IMR-90 (cell line): ENCODE measurements at places on chromosomes 7 and 10. TPM values are rescaled to one million over a fixed set of nuclear protein-coding genes. Genes with fewer than 3 reads are reported as not detected.

Gene GATAD1
- 9.3 and 10.3 TPM in 2 replicates for total RNA-seq

- H3K27me3 ChIP-seq, result no peaks in the 10 kb centered on the region
- no peaks in the 10 kb centered on the region for H3K36me3 ChIP-seq
- no peak overlapping the region for H3K4me3 ChIP-seq
- DNase-seq, result no peak
These were observed 168.4 kb downstream of the SORCS3 start for GRCh38 chr10:104809288-104810090.

- H3K27me3 ChIP-seq, result peaks cover 22% of the 10 kb centered on the region
- H3K36me3 ChIP-seq, result no peaks in the 10 kb centered on the region
- no peak overlapping the region for H3K4me3 ChIP-seq
- no peak overlapping the region for H3K27ac ChIP-seq
These were observed 187.5 kb downstream of the KIAA1217 start for GRCh38 chr10:24396396-24396795.

DNA sequence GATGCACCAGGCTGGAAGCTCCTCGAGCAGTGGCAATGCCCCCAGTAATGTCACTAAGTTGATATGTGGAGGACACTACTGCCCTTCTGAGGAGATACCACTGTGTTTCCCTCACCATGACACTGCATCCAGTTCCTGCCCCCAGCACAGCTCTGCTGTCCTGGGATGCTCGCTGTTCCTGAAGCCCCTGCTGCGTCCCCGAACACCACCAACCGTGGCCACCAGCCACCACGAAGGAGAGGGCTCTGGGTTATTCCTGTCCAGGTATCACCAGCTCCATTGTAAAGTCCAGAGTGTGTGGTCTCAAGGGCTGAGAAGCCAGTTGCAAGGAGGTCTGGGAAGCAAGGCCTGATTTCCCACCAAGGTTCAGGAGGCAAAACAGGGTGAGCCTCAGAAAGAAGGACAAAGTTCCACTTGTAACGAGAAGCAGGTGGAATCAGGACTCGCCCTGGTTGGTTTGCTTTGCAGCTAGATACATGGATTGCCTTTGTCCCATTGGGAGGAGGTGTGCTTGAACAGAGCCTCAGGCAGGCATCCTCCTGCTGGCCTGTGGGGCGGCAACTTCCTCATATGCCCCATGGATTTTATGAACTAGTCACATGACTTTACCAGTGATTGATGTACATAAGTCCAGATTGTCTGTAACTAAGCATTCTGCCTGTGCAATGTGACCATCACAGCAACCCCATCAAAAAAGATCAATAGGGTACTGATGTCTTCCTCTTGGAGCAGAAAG, 427.0 kb upstream of the VSTM2A start:
- no peak for DNase-seq
- no peak overlapping the region for H3K27ac ChIP-seq
- no peaks in the 10 kb centered on the region for H3K27me3 ChIP-seq
- no peaks in the 10 kb centered on the region for H3K4me1 ChIP-seq
- no peak overlapping the region for H3K4me3 ChIP-seq
